WTC11 (cell line): ENCODE measurements at places on chromosomes 5 and 9.

GRCh38 chr5:61435368-61435767 is 103.3 kb downstream of the ZSWIM6 start:
- DNase-seq, result no peak

- no peak for DNase-seq
Measured at GRCh38 chr5:73692166-73692640, 66.2 kb downstream of the ARHGEF28 start.

- no peak for DNase-seq
Measured at GRCh38 chr5:172602783-172603231, 38.3 kb upstream of the NEURL1B start.

GRCh38 chr9:112731971-112732370 is 14.1 kb upstream of the INIP start:
- DNase-seq, result no peak

DNA sequence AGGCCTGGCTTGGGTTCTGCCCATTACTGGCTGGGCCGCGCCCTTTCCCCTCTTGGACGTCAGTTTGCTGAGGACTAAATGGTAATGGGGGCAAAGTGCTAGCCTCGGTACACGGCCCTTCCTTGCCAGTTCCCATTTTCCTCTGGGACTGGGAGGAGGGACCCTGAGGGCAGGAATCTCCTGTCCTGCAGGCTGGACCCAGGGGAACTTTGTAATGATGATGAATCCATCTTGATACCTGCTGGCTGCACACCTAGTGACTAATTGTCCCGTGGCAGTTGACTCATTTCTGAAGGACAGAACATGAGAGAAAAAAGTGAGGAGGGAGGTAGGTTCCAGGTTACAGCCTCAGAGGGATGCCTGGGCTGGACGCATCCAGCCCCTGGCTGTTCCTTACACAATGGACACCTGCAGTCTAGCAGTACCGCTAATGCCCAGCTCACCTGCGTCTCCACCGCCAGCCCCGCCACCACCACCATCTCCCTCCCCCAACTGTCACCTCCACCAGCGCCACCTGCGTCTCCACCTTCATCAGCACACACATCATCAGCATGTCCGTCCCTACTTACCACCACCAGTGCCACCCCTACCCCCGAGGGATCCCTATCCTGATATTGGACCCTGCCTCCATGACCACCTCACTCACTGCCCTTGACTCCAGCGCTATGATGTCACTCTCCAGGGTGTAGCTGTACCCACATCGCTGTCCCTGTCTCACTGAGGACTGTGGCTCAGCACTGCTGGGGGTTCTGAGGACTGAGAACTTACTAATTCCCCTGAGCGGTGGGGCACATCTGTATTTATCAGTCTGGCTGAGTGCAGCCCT is 4.3 kb downstream of the CDHR2 start:
- no peak for DNase-seq

GRCh38 chr9:89409466-89409865 is 88.4 kb downstream of the SEMA4D start:
- no peak for DNase-seq

DNA sequence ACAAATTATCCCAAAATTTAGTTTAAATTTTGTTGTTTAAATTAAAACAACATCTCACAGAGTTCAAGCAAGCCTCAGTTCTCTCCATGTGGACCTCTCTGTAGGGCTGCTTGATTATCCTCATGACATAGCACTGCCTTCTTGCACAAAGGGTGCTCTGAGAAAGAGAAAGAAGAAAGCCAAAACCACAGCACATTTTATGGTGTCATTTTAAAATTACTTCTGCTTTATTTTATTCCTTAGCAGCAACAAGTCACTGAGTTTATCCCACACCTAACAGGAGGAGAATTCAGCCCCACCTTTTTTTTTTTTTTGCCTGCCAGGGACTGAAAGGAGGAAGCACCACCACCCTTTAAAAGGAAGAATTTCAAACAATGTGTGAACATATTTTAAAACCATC is 12.8 kb upstream of the KCNV2 start:
- DNase-seq, result no peak

DNA sequence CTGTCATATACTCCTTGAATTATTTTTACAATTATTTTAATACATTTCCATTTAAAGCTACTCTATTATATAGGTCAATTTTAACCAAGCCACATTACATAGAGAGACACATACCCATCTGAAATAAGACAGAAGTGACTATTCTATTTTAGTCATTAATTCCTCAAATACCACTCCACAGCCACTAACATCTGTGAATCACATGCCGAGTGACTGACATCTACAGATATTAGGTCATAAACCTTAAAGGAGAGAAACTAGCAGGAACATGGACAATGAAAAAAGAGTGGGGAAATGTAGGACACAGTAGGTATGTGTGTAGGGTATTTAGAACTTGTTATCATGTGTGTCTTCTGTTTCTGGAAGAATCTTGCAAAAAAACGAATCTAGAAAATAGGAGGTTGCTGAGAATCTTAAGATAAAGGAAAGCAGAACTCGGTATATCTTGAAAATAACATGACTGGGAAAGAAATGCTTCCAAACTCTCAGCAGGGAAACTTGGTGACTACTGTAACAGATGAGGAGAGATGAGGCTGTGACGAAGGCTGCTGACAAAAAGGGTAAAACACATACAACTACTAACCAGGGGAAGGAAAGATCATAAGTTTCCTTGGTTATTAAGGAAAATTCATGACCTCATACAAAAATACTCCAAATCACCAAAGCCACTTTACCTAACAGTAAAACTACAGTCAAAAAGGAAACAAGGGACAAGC is 84.6 kb downstream of the PLPP1 start:
- no peak for DNase-seq

DNA sequence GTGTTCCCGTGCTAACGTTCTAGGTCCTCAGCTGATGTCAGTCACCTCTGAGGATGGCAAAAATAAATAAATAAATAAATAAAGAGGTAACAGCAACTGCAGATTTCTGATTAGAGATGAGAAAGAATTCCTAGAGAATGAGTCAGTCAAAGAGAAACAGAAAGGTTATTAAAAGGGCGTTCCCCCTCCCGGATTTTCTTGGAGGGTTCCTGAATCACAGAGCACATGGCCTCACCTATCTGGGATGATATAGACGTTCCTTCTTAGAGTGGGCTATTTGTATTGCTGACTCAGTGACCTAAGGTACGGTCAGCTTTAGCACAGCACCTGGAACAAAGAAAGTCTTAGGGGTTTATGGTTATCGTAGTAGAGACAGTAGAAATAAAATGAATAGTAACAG is 30.6 kb downstream of the HTR4 start:
- no peak for DNase-seq

DNA sequence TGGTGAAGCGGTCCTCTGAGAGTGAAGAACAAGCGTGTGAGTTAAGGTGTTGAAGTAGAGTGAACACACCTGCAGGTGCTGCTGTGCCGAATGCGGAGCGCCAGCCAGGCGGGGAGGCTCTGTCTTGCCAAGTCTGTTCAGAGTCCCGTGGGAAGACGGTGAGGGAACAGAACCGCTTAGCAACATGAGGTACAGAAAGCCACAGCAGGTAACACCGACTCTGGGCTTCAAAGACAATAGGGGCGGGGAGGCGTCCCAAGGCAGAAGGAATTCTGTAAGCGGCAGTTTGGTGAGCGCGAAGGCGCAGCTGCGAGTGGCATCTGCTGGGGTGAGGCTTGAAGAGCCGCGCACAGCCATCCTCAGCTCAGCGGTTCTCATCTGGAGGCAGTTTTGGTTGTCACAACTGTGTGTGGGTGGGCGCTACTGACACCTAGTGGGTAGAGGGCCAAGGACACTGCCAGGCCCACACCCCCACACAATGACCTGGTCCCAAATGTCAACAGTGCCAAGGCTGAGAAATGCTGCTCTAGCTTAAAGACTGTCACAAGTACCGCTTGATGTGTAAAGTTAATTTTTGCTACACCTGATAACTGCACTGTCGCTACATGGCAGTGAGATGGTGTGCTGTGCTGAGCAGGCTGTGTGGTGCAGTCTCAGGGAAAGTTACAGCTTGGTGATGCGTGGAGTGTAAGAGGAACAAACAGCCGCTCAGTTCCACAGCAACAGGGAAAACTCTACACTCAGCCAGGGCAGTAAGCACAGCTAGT is 67.4 kb upstream of the TBC1D9B start:
- peak; percentile 72 for DNase-seq

DNA sequence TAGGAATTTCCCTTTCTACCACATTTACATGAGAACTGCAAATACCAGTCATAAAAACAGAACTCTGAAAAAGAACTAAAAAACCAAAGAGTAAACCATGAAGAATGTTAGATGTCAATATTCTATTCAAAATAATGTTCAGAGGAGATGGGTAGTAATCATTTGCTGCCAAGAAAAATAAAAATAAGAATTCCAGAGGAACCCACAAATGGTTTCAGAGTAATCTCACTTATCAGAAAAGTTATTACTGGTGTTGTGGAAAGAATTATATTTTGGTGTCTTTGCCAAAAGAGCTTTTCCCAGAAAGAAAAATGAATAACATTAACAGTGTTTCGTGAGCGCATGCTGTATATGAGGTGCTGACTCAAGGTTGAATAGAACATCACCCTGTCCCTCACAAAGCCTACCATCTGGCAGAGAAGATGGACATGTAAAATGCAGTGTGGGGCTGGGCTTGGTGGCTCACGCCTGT is 35.6 kb downstream of the GPR21 start:
- DNase-seq, result no peak

- DNase-seq, result no peak
Measured at GRCh38 chr5:60274747-60275146, 381.2 kb upstream of the PDE4D start.
